ENCODE measurements at places on chromosomes 7 and 10.
A peak's percentile ranks its signal among the peaks of the same experiment; 100 is the strongest.

DNA sequence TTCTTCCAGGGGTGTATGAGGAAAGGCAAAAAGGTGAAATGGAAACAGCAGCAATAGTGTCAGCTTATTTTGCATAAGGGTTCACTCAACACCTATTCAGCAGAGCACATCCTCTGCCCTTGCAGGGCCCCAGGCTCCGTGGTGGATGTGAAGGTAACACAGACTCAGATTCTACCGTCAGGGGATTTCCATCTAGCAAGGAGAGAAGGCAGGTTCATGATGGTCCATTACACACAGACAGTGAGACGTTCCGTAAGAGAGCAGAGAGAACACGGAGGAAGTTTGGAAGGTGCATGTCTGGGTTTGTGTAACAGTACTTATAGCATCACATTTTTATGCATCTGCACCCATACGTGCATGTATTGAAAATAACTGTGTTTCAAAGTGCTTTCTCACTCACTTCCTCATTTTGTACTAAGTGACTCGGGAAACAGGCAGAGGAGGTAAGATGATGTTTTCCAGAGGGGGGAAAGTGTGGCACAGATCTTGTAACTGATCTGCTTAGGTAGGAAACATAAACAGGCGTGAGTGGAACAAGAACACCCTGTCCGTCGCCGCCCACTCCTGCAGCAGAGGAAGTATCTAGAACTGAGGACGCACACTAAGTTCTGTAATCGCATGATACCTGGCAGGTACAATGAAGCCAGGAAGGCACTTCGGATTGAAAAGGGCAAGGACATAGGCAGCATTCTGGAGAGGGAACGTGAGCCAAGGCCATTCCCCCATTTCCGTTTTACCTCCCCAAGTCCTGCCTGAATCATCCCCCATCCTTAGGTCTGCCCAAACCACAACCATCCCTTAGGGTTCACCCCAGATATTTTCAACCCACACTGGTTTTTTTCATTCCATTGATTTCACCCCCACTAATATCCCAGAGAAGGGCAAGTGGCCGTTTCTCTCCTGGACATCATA, 1.0 kb upstream of the ENO4 start:
- DNase-seq, result no peak

DNA sequence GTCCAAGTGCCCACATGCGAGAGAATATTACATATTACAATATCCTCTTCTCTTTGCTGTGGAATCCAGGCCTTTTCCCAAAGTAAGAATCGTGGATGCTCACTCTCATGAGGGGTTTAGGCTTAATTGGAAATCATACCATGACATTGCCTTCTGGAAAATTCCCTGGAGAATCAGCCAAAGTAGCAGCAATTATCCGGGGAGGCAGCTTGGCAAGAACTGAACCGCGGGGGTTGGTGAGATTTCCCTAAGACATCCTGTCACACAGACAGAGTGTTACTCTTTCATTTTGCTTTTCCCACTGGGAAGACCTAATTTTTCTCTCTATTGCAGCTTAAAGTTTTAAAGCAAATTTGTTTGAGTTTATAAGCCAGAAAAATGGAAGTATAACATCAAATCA, 463.6 kb upstream of the DPP6 start:
- no peak for DNase-seq

GRCh38 chr10:53899463-53900160, 901.4 kb downstream of the PCDH15 start:
- no peak for DNase-seq

DNA sequence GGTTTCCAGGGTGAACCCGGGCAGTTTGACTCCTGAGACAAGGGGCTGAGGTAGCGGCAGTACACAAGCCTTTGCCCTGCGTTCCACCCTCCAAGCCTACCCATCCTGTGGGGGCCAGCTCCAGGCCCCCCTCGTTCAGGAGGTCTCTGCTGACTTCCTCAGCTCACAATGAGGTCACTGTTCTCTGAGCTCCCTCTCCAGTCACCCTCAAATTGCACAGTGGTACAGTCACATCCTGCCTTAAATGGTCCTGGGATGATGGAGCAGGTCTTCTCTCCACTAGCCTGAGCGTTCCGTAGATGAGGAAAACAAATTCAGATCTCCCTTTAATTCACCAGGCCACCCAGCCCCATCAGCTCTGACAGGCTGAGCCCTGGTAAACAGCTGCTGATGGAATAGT, 90.2 kb downstream of the SH3PXD2A start:
- peak; percentile 75 for DNase-seq

- DNase-seq, result no peak
Measured at GRCh38 chr7:137402536-137403352, 59.2 kb upstream of the PTN start.

- peak; percentile 65 for DNase-seq
Measured at GRCh38 chr10:113609704-113610108, 54.1 kb downstream of the NRAP start.

DNA sequence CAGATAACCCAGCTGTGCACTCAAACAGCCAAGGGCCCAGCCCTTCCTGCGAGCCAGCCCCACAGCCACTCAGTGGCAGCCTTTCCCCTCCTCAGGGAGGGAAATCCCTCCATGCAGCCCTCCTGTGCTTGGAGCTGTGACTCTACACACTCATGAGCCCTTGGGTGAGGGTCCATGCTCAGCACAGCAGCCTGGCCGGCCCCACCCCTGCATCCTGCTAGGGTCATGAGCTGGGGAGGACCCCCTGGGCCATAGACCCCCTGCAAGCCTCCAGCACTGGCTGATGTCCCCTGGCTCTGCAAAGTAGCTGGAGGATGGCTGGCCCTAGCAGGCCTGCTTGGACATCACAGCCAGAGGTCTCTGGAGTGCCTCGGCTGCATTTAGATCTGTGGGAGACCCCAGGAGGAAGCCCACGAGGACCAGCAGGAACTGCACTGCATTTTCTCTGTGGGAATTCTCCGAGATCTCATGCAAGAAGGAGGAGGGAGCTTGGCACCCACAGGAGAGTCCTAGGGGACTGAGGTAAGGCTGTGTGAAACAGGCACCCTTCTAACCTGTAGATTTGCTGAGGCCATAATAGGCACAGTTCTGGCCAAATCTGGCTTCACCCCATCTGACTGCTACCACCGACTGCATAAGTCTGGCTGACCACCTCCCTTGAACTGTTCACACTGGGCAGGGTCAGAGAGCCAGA, 17.4 kb downstream of the TMEM273 start:
- peak; percentile 44 for DNase-seq

DNA sequence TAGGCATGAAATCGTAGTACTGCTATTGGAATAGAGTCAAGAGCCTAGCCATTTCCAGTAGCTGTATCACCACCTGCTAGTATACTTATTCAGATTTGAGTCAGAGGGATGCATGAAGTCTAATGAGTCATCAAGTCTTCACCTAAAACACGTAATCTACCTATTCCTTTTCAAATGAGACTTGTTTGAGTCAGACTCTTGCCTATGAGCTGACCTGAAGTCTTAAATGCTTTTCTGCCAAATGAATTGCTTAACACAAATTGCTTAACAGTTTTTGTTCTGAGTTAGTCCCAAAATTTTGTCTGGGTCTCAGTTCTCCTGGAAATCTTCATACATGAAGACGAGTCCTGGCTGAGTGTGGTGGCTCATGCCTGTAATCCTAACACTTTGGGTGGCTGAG, 165.2 kb downstream of the GNAT3 start:
- no peak for DNase-seq

DNA sequence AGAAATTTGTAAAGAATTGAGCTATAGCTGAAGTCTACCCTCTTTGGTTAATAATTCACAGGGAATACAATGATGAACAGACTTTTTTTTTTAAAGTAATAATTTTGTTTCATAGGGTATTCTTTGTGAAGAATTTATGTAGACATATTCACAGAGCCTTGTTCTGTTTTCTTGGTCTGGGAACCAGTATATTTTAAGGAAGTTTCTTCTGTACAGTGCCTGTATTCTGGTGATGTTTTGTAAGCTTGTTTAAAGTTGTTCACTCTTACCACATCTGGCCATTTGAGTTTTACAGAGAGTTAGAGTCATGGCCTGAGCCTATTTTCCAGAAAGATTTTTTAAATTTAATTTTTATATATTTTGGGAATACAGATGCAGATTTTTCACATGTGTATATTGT, 70.3 kb downstream of the CCSER2 start:
- no peak for DNase-seq

GRCh38 chr7:70137126-70137525, 538.9 kb downstream of the AUTS2 start:
- DNase-seq, result no peak

GRCh38 chr10:13816195-13816925, 229.6 kb downstream of the PRPF18 start:
- DNase-seq, result no peak

GRCh38 chr7:155971180-155971770, 159.0 kb upstream of the SHH start:
- DNase-seq, result peak; percentile 29

DNA sequence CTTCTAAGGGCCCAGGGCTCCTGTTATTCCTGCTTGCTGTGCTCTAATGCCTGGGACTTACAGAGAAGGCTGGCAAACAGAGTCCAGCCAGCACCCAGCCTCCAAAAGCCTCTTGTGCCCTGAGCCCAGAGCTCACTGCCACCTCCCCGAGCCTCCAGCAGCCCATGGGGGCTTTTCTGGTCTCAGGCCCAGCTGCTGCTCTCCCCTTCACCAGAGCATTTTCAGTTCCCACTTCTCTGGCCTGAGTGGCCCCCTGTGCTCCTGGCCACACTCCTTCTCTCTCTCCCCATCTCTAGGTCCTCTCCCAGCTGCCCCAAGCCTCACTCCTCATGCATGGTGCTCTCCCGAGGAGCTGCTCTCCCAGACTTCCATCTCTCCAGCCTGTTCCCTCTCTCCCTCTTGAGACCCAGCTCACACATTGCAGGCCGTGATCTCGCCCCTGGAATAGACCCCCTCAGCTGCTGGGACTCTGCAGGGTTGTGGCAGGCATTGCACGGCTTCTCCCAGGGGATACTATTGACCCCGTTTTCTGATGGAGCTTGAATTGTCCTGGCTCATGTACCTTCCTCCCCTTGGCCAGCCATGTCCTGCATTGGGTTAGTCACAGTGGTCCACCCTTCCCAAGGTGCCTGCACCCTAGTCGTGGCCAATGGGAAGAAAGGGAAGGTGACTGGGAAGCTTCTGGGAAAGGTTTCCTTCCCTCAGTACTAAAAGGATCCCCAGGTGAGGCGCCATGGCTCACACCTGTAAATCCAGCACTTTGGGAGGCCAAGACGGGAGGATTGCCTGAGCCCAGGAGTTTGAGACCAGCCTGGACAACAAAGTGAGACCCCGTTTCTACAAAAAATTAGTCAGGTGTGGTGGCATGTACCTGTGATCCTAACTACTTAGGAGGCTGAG, 9.0 kb upstream of the RASSF4 start:
- DNase-seq, result no peak

- DNase-seq, result peak; percentile 81
Measured at GRCh38 chr10:43606323-43607198, at the start of gene ZNF485. TSS of gene ZNF485 (plus strand) at chr10:43606438. CDS start at chr10:43607051, 613 bp downstream.

GRCh38 chr7:33109758-33110238, 594 bp upstream of the RP9 start:
- DNase-seq, result no peak

DNA sequence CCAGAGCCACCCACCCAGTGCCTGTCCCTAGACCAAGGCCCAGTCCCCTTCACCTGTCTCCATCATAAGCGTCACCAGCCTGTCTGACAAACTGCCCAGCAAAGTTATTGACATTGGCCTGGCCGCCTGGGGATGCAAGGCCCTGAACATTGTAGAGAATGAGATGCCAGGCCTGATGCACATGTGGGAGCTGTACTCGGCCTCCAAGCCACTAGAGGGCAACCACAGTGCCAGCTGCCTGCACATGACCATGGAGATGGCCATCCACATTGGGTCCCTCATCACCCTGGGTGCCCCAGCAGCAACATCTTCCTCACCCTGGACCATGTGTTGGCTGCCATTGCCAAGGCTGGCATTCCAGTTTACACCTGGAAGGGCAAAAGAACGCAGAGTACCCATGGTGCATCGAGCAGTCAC, 63.7 kb upstream of the ANTXRL start:
- peak; percentile 29 for DNase-seq

GRCh38 chr7:133584956-133585668, 332.2 kb downstream of the EXOC4 start:
- DNase-seq, result no peak

DNA sequence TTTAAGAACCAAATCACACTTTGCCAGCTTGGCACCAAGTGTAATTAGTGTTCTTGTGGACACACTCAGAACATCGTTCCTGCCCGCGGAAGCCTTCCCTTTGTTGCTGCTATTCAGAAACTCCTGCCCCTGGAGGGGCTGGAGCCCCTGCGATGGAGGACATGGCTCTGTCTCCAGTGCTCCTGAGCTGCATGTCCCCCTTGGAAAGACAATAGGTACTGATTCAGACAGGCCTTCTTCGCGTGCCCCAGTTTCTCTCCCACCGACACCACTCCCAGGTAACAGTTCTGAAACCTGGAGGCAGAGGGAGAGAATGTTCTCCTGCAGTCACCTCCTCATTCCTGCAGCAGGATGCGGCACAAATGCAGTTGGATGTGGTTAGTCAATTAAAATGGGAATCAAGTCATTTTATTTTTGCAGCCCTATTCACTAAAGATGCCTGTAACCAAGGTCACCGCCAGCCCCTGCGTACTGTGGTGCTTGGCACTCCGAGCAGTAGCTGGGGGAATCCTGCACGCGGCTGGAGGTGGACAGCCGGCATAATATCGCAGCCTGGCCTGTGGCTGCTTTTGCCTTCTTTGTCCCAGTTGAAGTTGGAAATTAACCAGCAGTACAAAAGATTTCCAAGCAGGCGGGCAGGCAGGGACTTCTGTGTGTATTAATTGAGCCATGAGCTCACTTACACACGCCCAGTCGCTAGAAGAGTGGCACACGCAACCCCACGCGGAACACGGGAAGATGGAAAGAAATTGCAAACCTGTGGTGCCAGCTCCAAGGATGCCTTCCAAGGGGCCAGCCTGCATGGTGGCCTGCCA, 205.7 kb downstream of the EBF3 start:
- DNase-seq, result peak; percentile 27

DNA sequence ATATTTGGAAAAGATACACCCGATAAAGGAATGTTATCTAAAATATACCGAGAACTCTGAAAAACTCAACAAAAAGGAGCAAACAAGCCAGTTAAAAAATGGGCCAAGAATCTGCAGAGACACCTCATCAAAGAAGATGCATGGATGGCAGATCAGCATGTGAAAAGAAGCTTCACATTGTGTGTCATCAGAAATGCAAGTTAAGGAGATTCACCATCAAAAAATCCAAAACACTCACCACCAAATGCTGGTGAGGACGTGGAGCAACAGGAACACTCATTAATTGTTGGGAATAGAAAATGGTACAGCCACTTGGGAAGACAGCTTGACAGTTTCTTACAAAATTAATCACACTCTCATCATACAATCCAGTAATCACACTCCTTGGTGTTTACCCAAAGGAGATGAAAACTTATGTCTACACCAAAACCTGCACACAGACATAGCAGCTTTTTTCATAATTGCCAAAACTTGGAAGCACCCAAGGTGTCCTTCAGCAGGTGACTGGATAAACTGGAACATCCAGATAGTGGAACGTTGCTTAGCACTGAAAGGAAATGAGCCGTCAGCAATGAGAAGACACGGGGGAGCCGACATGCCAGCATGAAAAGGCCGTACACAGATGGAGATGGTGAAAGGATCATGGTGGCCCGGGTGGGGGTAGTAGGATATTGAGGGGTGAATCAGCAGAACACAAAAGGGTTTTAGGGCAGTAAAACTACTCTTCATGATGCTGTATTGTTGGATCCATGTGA, 27.9 kb upstream of the PWWP2B start:
- no peak for DNase-seq
